NCI-H460 (cell line): ENCODE measurements at places on chromosomes 2 and 18.
A peak's percentile ranks its signal among the peaks of the same experiment; 100 is the strongest.

- no peak for DNase-seq
Observed at GRCh38 chr2:134588556-134588955, 130.2 kb downstream of the TMEM163 start.

DNA sequence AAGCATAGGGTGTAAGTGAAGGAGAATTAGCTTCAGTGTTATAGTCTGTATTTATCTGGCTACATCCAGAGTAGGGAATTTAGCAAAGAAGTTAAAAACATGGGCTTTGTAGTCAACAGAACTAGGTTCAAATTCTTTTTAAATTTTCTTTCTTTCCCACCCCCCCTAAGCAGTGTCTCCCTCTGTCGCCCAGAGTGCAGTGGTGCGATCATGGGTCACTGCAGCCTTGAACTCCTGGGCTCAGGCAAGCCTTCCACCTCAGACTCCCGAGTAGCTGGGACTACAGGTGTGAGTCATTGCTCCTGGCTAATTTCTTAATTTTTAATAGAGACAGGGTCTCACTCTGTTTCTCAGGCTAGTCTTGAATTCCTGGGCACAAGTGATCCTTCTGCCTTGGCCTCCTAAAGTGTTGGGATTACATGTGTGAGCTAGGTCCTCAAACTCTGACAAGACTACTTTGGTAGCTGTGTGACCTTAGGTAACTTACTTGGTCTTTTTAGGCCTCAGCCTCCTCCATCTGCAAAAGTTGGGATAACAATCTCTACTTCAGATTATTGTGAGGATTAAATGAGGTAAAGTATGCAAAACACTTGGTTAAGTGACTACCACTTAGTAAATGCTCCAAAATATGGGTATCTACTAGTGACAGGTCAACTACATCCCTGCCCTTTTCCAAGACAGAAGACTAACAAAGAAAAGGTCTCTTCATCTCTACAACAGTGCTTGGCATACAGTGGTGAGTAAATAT, 17.8 kb downstream of the DOK1 start:
- no peak for DNase-seq

DNA sequence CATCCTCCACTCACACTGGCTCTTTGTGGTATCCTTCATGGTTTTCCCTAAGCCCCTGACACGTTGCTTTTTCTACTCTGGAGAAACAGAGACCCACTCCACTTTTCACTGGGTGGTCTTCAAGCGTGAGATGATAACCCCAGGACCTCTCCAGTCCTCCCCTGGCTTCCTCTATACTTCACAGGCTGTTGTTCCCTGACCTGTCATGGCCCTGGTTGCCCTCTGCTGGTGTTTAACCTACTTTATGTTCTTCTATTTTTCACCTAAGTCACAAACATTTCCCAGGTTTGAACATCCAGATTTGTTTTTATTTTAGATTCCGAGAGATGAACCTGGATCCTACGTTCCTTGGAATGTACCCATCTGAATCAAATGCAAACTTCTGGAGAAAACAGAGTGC, 84.5 kb downstream of the AOX1 start:
- DNase-seq = no peak

DNA sequence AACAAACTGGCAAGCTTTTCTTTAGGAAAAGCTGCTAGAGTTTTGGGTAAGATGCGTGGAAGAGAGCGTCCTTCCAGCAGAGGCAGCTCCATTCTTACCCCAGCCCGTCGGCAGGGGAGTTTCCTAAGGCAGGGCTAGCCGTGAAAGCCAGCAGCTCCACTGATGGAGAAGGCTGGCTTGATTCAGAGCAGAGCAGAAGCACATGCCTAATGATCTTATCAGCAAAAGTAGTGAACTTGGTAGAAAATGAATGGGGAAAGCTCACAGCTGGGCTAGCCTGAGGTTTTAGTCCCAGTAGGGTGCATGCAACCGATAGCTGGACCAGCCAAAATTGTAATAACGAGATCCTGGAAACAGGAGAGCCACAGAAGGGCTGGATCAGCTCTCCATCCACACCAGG, 20.8 kb downstream of the LAMA1 start:
- DNase-seq = no peak

- DNase-seq = peak; percentile 63
Observed at GRCh38 chr2:119702918-119703401, 24.0 kb downstream of the TMEM177 start.

DNA sequence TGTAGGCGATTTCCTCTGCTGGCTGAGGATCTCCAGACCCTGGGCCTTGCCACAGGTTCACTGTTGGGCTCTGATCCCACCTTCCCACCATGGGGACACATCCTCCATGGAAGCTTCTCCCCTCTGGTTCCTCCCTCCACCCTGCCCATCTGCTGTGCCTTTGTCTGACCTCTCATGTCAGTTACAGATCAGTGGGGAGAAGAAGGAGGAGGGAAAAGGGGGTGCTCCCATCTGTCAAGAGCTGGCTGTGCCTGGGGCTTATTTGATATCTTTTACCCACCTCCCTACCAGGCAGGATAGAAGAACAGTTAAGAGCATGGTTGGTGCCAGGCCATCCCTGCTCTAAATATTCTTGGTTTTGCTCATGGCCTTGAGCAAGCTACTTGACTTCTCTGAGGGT, 12.3 kb upstream of the DNAJB2 start:
- DNase-seq = no peak

DNA sequence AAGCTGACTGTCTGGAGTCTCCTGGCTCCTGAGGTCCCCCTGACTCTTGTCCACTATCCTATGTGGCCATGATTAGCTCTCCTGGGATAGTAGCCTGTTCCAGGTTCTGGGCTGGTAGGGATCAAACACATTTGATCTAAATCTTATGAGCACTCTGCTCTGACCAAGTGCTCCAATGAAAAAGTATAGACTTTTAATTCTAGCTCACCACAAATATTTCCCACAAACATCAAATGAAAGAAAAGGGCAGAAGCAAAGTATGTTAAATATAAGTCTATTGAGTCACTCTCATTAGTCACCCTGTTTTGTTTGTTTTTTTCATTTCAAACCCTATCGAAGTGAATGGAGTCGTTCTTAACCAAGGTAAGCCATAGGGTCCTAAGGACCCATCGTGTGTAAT, 39.7 kb upstream of the NEDD4L start:
- DNase-seq = no peak

GRCh38 chr18:11998193-11998592, 16.9 kb downstream of the IMPA2 start:
- DNase-seq = no peak

GRCh38 chr2:145994910-145995309, 1475.0 kb upstream of the ZEB2 start:
- DNase-seq = no peak

- no peak for DNase-seq
Observed at GRCh38 chr2:111035830-111036441, 84.8 kb upstream of the BCL2L11 start.

- DNase-seq = no peak
Observed at GRCh38 chr2:232405943-232406510, 617 bp upstream of the ALPG start.

GRCh38 chr2:204389856-204390255, 155.4 kb upstream of the PARD3B start:
- no peak for DNase-seq

- DNase-seq = peak; percentile 74
Observed at GRCh38 chr18:46104128-46104911, at the start of gene HAUS1. Gene HAUS1 (plus strand): TSS chr18:46104385. CDS start chr18:46104412, 27 bp downstream.

- no peak for DNase-seq
Observed at GRCh38 chr2:173599821-173600359, 245.2 kb downstream of the CDCA7 start.

DNA sequence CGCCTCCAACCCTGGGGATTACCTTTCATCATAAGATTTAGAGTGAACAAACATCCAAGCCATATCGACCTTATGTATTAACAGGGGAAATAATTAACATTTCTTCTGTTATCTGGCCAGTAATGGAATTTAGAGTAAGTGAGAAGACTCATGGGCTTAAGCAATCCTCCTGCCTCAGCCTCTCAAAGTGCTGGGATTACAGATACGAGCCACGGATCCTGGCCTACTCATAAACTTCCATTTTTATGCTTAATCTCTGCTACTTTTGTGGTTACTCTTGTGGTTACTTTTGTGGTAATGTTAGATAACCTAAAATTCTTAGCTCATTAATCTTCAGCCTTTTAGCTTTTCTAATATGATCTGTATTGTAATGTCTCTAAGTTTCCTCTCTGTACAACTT, 159.3 kb upstream of the SLC8A1 start:
- DNase-seq = no peak

DNA sequence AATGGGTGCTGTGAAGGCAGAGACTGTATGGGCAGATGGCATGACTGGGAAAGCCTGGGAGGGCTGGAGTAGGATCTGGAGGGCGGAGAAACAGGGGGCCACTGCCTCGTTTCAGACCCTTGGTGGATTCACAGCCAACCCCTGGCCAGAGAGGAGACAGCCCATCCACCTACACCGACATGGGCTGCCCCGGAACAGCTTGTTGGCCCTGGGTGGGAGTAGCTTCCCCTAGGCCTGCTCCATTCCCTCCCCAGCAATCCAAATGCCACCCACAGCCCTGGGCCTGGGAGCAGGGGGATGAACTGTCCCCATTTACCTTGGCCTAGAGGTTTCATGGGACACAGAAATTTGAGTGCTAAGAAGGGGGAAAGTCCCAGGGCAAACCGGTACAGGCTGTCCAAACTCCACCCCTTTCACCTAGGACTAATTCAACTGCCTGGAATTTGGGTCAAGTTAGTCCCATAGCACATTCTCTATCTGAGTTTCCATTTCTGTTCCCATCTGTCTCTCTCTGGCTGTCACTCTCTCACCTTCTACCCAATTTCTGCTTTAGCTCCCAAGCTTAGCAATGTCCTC, 37.0 kb downstream of the LBH start:
- no peak for DNase-seq

DNA sequence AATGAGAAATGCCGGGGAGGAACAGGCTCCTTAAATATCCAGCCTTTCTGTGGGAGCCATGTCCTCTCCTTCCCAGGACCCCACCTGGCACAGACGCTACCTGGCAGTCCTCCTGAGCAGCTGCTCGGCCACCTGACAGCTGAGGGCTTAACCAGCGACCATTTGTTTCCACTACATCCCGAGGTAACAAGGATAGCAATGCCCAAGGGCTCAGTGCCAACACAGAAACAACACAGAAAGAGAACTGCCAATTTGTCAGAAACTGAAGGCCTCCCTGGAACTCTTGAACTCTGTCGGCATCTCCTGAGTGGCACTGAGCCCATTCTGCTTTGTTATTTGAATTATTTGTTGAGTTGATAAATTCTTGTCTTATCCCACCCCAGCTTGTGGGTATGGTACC, 122.2 kb upstream of the ARHGAP28 start:
- no peak for DNase-seq

DNA sequence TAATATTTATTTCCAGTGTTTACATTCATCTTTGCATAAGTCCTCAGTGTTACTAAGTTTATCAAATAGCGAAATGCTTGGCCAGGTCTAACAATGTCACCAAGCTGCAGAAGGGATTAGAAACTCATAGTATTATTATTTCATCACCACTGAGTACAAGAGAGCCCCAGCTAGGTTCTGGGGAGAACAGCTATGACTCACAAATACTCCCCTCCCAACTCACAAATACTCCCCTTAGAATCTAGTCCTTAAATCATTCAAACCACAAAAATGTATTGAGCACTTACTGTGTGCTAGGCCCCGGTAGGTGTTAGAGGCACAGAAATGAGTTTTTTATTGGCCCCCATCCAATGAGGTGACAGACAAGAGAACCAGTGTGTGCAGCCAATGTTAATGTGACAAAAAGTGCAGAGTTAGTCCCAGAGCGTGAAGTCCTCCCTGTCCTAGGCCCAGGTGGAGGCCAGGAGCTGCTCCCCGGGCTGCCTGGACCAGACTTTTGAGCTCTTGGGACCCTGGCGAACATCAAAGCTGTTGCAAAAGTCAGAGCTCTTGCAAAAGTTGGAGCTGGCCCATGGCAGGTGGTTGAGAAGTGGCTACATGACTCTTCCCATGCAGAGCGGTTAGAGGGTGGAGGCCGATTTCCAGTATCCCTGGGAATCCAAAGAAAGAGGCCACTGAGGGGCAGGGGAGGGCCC, 9.8 kb downstream of the STEAP3 start:
- DNase-seq = no peak

- no peak for DNase-seq
Observed at GRCh38 chr2:152352616-152353015, 17.6 kb downstream of the FMNL2 start.

GRCh38 chr2:202681688-202682205, 47.0 kb downstream of the FAM117B start:
- no peak for DNase-seq

DNA sequence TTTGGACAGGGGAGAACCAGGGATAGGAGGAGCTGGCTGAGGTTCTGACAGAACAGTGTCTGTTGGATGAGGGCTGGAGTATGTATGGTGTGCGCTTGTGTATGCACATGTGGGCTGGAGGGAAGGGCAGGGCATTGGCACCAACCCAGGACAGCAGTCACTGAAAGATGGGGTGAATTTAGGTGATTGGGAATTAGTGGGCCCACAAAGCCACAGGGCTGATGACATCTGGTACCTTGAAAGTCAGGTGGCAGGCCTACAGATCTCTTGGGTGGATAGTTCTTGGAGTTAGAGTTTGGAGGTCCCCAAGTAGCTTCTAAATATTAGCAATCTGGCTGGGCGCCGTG, 45.7 kb downstream of the C2orf42 start:
- no peak for DNase-seq

- no peak for DNase-seq
Observed at GRCh38 chr2:7858624-7859023, 823.2 kb upstream of the ID2 start.

DNA sequence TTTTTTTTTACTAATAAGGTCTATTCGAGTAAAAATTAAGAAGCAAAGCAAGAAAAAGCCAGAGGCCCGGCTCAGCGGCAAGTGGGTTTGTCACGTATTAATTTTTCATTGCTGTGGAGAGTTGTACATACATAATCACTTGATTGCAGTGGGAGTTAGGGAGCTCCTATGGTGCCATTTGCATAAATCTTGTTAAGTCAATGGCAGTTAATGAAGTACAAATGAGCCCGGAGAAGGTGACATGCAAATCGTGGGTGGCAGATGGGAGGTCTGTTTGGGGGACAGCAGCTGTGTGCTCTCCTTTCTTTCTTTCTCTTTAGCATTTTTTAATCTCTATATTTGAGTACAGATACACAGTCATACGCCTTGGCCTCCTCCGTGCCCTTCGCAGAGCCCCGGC, 317.0 kb downstream of the AGAP1 start:
- DNase-seq = no peak

DNA sequence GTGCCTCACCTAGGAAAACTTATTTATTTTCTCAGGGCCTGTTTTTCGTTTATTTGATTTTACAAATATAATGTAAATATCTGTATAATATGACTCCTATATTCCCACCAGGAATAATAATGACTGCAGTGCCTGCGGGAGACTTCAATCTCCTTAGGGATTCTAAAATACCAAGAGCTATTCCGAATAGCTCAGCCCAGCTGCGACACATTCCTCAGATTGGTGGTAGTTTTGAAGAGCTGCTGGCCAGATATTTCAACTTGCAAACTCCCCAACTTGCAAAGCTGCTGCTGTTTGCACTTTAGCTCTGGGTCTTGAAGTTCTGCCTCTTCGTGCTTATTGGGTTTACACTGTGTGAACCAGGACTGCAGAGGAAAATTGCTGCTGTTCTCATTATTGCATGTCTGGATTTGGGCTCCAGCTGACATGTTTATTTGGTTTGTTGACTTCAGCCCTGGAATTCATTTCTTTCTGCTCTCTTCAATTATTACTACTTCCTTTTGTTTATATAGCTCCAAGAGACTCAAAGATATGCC, 480.2 kb upstream of the CHST9 start:
- DNase-seq = no peak
